ENCODE measurements at places on chromosomes 16 and 17.

DNA sequence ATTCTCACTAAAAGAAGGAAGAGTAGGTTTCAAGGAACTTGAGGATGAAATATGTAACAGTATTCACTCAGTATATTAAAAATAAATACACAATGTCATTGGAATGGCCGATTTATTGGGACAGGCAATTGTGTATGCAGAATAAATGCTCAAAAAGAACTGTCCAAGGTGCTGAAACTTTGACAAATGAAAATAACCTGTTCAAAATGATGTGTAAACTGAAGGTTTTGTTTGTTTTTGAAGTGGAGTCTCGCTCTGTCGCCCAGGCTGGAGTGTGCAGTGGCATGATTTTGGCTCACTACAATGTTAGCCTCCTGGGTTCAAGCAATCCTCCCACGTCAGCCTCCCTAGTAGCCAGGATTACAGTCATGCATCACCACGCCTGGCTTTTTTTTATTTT lies 318.7 kb upstream of the RBFOX1 start:
- no peak for DNase-seq

DNA sequence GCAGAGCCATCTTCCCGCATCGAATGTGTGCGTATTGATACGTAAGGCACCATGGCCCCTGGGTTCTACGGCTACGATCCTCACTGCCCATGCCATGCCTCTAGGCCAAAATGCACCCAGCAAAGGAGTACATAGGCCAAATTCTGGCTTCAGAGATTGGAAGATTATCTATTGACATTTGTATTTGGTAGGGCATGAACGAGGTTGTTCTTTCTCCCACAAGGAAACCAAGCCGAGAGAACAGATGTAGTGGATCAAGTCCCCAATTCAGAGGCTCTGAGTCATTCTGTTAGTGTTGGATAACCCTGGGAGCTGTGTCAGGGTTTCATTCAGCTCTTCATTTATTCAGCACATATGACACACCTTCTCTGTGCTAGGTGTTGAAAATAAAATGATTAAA lies 36.5 kb downstream of the HOXB1 start:
- no peak for DNase-seq

- no peak for DNase-seq
Observed at GRCh38 chr16:61590577-61590976, 445.7 kb downstream of the CDH8 start.

DNA sequence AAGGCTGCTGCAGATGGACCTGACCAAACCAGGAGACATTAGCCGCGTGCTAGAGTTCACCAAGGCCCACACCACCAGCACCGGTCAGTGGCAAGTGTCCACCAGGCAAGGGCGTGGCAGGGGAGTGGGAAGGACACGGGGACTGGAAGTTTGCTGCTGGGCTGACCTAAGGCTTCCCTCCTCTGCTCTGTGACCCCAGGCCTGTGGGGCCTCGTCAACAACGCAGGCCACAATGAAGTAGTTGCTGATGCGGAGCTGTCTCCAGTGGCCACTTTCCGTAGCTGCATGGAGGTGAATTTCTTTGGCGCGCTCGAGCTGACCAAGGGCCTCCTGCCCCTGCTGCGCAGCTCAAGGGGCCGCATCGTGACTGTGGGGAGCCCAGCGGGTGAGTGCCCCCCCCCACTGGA lies 4.8 kb downstream of the HSD11B2 start:
- no peak for DNase-seq

- DNase-seq = no peak
Observed at GRCh38 chr17:48640858-48641180, 14.7 kb upstream of the HOXB9 start.

DNA sequence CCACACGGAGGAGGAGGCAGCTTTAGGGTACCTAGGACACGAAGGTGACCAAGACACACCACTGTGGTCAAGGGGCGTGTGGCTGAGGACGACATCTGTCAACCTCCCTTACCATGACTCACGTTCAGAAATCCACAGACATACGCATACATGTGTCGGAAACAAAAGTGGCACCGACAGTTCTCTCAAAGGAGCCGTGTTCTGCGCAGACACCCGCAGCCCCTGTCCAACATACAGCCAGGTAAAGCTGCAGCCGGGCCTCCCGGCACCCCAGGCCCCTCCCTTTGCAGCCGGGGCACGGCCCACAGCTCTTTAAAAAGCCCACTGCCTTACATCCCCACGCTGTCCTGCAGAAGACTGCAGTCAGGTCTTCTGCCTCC lies 40.5 kb upstream of the KLHDC4 start:
- peak; percentile 11 for DNase-seq

GRCh38 chr17:34769049-34769448 lies 189.7 kb downstream of the TMEM132E start:
- no peak for DNase-seq

GRCh38 chr17:13346081-13346533 lies 255.6 kb downstream of the HS3ST3A1 start:
- no peak for DNase-seq

DNA sequence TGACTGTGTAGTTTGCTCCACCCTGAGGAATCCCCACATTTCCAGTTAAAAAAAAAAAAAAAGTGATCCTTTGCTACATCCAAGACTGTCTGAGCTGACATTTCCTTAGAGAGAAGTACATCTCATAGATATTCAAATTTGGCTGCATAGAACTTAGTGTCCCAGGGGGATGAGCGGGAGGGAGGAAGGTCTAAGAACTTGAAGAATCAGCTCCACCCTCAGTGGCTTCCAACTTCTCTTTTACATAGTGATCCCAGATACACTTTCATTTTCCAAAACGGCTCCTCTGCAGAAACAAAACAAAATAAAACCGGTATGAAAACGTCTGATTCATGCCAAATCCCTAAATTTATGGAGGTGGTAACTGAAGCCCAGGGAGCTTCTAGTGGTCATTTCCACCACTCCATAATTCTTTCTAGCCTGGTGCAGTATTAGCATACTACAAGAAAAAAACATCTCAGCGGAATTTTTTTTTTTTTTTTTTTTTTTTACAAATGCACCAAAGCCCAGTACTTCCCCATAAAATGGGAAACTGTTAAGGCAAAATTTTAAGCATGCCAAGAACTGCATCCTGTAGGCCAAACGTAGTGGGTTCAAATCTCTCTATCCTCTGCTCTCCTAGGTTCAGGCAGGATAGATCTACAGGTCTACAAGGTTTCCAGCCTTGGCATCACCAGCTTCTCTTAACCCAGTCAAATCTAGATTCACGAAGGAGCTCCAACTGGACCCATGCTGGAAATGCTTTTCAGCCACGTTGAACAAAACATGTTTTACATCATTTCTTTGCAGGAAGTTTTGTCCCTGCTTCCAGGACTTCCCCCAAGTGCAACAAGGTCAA lies 29.3 kb downstream of the MAF start:
- DNase-seq = no peak

GRCh38 chr17:10314329-10314728 lies 58.5 kb downstream of the MYH13 start:
- no peak for DNase-seq

DNA sequence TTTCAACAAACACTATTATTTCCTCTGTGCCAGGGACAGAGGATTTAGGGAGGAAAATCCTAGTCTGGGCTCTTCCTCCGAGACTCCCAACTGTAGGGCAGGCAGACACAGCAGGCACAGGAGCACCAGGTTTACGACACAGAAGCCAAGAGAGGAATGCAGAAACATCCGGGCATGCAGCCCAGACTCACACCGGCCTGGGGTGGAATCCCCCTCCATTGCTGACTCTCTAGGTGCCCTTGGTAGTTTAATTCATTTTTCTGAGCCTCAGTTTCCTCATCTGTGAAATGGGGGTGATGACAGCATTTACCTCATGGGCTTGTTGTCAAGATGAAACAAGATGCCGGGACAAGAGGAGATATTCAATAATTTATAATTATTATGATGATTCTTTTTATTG lies 14.9 kb downstream of the CA4 start:
- no peak for DNase-seq

DNA sequence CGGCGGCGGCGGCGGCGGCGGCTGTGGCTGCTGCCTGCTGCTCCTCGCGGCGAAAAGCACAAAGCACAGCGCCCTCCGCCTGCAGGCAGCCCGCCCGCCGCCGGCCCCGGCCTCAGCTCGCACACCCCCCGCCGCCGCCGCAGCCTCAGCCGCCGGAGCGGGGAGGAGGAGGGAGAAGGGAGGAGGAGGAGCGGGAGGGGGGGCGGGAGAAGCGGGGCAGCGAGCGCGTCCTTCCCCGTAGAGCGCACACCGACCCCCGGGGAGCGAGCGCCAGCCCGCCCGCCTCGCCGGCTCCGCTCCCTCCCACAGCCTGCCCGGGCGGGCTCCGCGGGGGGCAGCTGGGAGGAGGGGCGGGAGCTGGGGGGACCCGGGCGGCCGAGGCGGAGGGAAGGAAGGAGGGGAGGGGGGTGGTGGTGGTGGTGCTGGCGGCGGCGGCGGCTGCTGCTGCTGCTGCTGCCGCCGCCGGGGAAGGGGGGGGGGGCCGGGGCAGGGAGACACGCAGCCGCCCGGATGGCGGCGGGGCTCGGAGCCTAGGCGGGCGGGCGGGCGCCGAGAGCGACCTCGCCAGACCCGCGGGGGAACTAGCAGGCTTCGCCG lies at the start of gene UBTF:
Gene UBTF, minus strand, starts transcription at position 60 of the 597 bp plus-strand sequence. CDS start 1,446 bp downstream, outside the sequence.
- peak; percentile 57 for DNase-seq

DNA sequence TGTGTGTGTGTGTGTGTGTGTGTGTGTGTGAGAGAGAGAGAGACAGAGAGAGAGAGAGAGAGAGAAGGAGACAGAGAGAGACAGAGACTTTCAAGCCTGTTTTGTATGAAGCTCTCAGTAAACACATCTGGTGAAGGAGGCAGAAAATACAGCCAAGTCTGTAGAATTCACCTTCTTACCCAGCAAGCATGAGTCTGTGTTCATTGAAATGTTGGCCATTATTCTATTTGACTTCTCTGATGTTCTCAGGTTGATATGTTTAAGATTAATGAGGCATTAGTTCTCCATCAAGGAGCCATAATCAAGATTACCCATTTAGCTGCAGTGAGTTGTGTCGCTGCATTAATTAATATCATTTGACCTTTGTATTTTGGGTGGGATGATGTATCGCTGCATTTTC lies 895.8 kb upstream of the EEF2KMT start:
- no peak for DNase-seq

- DNase-seq = no peak
Observed at GRCh38 chr17:58056476-58056875, 26.7 kb upstream of the DYNLL2 start.

DNA sequence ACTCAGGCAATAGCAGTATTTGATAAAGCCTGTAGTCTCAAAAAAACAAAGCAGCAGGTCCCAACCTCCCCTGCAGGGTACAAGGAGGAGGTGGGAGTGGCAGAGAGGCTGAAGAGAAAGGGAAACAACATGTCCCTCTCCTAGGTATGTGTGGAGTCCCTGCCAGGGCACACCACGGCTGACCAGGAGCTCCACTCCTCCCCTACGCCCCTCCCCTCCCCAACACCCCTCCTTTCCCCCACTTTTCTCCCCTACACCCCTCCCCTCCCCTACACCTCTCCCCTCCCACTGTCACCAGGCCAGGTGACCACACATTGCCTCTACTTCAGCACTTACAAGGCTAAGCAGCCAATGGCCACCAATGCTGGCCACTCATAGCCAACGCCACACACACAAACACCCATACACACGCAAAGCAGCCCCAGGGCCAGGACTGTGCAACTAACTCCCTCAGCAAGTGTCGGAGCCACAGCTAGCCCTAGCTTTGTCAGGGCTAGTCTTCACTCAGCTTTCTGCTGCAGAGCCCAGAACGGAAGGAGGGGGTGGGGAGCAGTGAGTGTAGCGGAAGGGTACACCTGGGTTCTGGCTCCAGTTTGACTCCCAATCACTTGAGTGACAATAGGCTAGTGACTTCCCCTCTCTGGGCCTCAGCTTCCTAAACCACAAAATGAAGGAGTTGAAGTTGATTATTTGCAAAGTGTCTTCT lies 8.2 kb downstream of the CAVIN1 start:
- peak; percentile 46 for DNase-seq

DNA sequence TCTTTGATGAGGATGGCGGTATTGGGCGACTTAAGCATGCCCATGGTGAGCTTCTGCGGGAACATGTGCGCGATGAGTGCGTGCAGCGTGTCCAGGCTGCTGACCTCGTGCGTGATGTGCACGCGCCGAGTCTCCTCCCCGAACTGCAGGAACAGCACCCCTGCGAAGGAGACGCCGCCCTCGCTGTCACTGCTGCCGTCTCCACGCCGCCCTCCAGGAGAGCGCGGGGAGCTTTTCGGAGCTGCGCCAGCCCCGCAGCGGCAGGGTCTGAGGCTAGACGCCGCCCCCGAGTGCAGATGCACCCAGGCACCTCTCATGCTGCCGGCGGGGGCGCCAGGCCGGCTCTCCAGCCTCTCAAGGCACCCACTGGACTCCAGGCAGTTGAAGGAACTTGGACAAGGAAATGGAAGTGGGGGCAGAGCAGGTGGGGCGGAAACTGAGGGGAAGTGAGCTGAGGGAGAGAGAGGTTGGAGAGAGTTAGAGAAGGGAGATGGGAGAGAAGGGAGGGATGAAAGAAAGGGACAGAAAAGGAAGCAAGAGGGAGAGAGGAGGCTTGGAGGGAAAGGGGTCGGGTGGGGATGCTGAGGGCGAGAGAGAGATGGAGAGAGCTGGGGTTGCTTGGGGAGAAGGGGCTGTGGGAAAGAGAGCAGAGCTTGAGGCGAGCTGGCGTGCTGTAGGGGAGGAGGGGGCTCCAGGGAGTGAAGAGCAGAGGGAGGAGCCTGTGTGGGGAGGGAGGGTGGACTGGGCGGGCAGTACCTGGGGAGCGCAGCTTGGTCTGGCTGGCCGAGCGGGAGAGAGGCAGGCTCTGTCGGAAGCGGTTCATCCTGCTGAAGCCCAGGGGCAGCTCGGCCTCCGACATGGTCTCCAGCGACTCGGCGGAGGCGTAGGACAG lies 42.1 kb downstream of the SRCIN1 start:
- no peak for DNase-seq

DNA sequence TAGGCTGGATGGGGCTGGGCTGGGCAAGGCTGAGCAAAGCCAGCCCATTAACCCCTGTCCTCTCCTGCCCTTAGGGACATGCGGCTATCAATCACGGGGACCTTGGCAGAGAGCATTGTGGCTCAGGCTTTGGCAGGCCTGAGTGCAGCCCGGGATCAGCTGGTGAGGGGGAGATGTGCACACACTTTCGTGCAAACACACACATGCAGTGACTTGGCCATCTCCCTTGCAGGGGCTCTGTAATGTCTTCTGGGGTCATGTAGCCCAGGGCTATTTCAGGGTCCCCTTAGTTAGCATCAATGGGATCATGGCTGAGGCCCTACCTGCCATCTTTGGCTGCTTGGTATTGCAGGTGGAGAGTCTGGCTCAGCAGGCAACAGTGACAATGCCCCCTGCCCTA lies 6.9 kb downstream of the CARMIL2 start:
- DNase-seq = no peak

- DNase-seq = no peak
Observed at GRCh38 chr17:67376415-67376736, 705 bp upstream of the PITPNC1 start.

GRCh38 chr16:81698310-81698641 lies 80.8 kb upstream of the PLCG2 start:
- no peak for DNase-seq

- no peak for DNase-seq
Observed at GRCh38 chr17:2028737-2029136, 1.2 kb upstream of the DPH1 start.
